Activated CD4-positive, alpha-beta memory T cell treated with anti-CD3 and anti-CD28 coated beads, Interleukin-2, amount 10 ng/mL, durations not matched to agents 7 days and 5 days (primary cell): ENCODE measurements at places on chromosomes 11 and 22. TPM values are rescaled to one million over a fixed set of nuclear protein-coding genes. Genes with fewer than 3 reads are reported as not detected.
A peak's percentile ranks its signal among the peaks of the same experiment; 100 is the strongest.

GRCh38 chr22:34462795-34463194 is 542.5 kb upstream of the LARGE1 start:
- no peak overlapping the region for H3K4me3 ChIP-seq
- no peaks in the 10 kb centered on the region for H3K4me1 ChIP-seq
- DNase-seq, result no peak
- no peak overlapping the region for H3K27ac ChIP-seq

- no peaks in the 10 kb centered on the region for H3K4me1 ChIP-seq
- H3K27ac ChIP-seq, result no peak overlapping the region
- DNase-seq, result no peak
- H3K4me3 ChIP-seq, result no peak overlapping the region
- no peaks in the 10 kb centered on the region for H3K36me3 ChIP-seq
These were observed 284.0 kb downstream of the LRRC4C start for GRCh38 chr11:41175304-41175972.

- DNase-seq, result no peak
- H3K36me3 ChIP-seq, result peaks cover 3% of the 10 kb centered on the region
- H3K4me3 ChIP-seq, result peak overlapping the region; percentile 25
- peaks cover 55% of the 10 kb centered on the region for H3K27me3 ChIP-seq
- no peak overlapping the region for H3K27ac ChIP-seq
- H3K4me1 ChIP-seq, result peaks cover 12% of the 10 kb centered on the region
These were observed 635 bp downstream of the SCARF2 start for GRCh38 chr22:20436768-20437612.

DNA sequence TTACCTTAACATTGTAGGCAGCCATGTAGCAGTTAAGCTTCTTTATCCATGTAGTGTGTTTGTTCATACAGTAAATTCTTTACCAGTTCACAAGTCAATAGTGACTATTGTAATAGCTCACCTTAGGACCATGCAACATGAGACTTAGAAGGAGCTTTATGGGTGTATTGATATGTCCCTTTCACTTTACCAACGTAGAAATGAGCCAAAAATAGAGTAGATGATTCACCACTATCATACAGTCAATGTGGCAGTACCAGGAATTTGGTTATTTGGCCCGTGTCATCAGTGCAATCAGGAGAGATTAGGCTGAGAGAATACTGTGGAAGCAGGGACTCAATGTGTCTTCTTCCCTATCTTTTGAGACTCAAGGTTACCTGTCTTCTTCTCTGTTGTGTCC is 4.7 kb downstream of the ZDHHC13 start:
- peaks cover 49% of the 10 kb centered on the region for H3K4me1 ChIP-seq
- no peak overlapping the region for H3K4me3 ChIP-seq
- DNase-seq, result no peak
- H3K27ac ChIP-seq, result no peak overlapping the region
- peaks cover 56% of the 10 kb centered on the region for H3K36me3 ChIP-seq
- no peaks in the 10 kb centered on the region for H3K27me3 ChIP-seq

GRCh38 chr11:86706338-86707131 is 34.1 kb upstream of the ME3 start:
- no peaks in the 10 kb centered on the region for H3K36me3 ChIP-seq
- peaks cover 20% of the 10 kb centered on the region for H3K27me3 ChIP-seq
- no peak overlapping the region for H3K4me3 ChIP-seq
- H3K4me1 ChIP-seq, result no peaks in the 10 kb centered on the region
- no peak for DNase-seq

DNA sequence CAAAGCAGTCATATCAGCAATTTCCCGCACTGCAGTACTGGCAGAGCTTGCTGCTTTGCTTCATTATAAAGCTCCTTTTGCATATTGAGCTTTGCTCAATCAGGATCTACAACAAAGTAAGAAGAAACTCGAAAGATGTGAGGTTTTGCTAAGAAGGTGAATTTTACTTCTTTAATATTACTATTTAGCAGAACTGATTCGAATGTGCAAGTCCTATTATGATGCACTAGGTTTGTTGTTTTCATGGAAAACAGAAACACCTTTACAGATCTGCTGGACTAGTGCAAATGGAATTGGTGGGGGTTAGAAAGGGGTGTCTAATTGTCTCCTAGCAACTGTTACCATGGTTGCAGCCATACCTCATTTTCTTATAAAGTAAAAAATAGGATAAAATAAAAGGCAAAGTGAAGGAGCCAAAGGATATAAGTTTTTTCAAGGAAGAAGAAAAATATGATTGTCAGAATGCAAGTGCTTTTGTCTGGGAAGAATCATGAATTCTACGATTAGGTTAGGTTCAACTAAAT is 153.2 kb downstream of the MSANTD4 start:
- peaks cover 7% of the 10 kb centered on the region for H3K27me3 ChIP-seq
- no peak overlapping the region for H3K4me3 ChIP-seq
- H3K27ac ChIP-seq, result no peak overlapping the region
- H3K36me3 ChIP-seq, result no peaks in the 10 kb centered on the region

DNA sequence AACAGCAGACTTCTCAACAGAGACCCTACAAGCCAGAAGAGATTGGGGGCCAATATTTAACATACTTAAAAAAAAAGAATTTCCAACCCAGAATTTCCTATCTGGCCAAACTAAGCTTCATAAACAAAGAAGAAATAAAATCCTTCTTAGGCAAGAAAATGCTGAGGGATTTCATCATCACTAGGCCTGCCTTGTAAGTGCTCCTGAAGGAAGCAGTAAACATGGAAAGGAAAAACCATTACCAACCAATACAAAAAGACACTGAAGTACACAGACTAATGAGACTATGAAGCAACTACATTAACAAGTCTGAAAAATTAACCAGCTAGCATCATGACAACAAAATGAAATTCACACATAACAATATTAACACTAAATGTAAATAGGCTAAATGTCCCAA is 947.9 kb upstream of the CHORDC1 start:
- H3K27me3 ChIP-seq, result no peaks in the 10 kb centered on the region
- no peak overlapping the region for H3K4me3 ChIP-seq
- H3K36me3 ChIP-seq, result no peaks in the 10 kb centered on the region
- no peak overlapping the region for H3K27ac ChIP-seq

DNA sequence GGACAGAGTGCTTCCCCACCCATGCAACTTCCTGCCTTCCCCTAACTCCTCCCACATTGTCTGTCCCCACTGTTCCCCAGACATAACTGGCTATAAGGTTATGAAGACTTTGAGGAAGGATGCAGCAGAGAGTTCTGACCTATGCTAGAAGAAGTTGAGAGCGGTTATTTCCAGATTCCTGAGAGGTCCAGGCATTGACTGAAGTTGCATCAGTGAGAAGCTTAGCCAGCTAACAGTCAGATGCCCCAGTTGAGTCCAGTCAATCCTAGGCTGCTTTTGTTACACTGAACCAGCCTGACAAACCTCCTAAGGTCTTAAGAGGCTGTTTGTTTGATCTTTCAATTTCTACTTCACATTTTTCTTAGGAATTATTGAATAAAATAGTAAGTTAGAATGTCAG is 937.9 kb upstream of the CCDC90B start:
- H3K27ac ChIP-seq, result no peak overlapping the region
- no peaks in the 10 kb centered on the region for H3K36me3 ChIP-seq
- DNase-seq, result no peak
- H3K4me3 ChIP-seq, result no peak overlapping the region

DNA sequence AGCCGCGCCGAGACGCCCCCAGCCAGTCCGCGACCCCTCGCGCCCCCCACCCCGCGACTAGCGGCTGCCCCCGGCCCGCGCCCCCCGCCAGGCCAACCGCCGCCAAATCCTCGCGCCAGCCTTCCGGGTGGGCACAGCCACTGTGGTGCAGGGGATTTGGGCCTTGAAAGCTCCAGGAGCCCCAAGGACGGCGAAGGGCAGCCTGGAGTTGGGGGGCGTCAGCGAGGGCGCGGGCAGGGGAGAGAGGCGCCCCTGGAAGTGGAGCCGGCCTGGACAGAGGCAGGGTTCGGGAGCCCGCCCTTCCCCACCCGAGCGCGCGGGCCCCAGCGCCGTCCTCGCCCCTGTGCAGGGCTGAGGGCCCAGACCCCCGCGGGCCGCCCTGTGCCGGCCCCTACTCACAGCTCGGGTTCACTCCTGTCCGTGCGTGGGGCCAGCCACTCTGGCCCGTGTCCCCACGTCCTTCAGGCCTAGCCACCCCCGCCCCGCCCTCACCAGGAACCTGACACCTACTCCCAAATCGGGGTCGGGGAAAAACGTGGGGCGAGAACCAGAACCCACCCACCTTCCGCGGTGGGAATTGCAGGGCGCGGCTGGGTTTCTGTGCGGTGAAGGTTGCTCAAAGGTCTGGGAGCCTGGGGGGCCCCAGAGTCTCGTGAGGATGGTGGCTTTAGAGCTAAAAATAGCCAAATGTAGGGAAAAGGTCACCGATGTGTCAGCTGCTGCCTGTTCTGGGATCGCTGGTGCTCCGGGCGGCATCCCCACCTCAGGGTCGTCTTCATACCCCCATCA is at the start of gene CPT1B:
Gene CPT1B, minus strand, starts transcription at position 441 of the 789 bp plus-strand sequence. CDS start 512 bp downstream, outside the sequence.
- peak within 1 kb of the TSS; percentile 62 for H3K4me3 ChIP-seq
- peaks cover 36% of the 10 kb centered on the region for H3K4me1 ChIP-seq
- DNase-seq, result no peak
- H3K27me3 ChIP-seq, result no peaks in the 10 kb centered on the region

DNA sequence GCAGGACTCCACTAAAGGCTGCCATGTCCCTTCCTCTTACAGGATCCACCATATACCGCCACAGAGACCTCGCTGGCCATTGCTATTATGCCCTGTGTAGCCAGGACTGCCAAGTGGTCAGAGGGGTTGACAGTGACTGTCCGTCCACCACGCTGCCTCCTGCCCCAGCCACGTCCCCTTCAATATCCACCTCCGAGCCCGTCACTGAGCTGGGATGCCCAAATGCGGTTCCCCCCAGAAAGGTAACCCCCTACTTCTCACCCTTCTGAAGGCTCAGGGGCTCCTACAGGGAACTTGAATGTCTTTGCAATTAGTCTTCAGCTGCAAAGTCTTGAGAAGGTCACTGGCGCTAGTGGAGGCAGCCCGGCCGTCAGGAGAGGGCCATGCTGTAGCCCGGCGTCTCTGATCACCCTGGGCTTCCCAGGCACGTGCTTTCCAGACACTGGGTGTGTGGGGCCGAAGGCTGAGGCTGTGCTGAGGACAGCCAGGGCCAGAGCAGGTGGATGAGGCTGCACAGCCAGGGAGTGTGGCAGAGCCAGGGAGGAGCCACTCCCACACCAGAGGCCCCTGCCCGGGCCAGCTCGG is 30.0 kb upstream of the MUC5B start:
- H3K4me3 ChIP-seq, result no peak overlapping the region
- H3K36me3 ChIP-seq, result no peaks in the 10 kb centered on the region
- H3K27me3 ChIP-seq, result no peaks in the 10 kb centered on the region
- H3K4me1 ChIP-seq, result no peaks in the 10 kb centered on the region

GRCh38 chr11:114832532-114833125 is 154.3 kb downstream of the NXPE2 start:
- H3K4me1 ChIP-seq, result no peaks in the 10 kb centered on the region
- H3K36me3 ChIP-seq, result no peaks in the 10 kb centered on the region
- no peak overlapping the region for H3K4me3 ChIP-seq
- H3K27ac ChIP-seq, result no peak overlapping the region
- DNase-seq, result no peak
- H3K27me3 ChIP-seq, result peaks cover 2% of the 10 kb centered on the region

- no peak overlapping the region for H3K4me3 ChIP-seq
- peaks cover 21% of the 10 kb centered on the region for H3K27me3 ChIP-seq
- H3K36me3 ChIP-seq, result no peaks in the 10 kb centered on the region
These were observed 11.1 kb upstream of the FXYD6 start for GRCh38 chr11:117887431-117888138.

DNA sequence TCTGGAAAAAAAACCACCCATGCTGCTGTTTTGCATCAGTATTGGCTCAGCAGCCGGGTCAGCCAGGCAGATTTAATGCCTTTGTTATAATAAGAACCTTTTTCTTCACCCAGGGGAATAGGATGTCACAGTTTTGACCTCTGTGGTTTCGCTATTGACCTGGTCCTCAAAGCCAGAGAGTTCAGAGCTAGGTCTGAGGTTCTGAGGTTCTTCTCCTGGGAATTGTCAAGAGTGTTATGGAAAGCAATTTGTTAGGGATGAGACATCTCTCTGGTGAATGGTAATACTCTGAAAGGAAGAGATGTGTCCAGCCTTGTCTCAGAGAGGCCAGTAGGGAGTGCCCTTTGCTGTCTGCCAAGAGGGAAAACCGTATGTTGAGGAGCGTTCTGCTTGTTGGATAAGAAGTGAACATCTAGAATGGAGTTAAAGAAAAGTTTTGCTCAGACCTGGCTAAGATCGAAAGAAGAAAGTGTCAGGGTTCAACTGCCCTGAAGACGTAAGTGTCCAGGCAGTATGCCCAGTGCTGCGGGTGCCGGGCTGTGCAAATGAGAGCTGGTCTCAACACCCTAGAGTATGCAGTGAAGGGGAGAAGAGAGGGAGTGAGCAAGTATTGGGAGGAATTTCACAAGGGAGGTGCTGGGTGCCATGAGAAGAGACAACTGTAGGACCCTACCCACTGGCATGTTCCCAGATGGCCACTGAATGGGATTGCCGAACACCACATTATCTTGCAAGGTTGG is 150.9 kb upstream of the TTC12 start:
- H3K4me3 ChIP-seq, result no peak overlapping the region
- H3K36me3 ChIP-seq, result no peaks in the 10 kb centered on the region
- no peak for DNase-seq
- H3K4me1 ChIP-seq, result no peaks in the 10 kb centered on the region
- H3K27ac ChIP-seq, result no peak overlapping the region

GRCh38 chr11:48062649-48063048 is 82.3 kb downstream of the PTPRJ start:
- H3K36me3 ChIP-seq, result peaks cover 47% of the 10 kb centered on the region
- H3K4me1 ChIP-seq, result peaks cover 67% of the 10 kb centered on the region
- no peak overlapping the region for H3K27ac ChIP-seq
- no peak overlapping the region for H3K4me3 ChIP-seq
- H3K27me3 ChIP-seq, result no peaks in the 10 kb centered on the region

DNA sequence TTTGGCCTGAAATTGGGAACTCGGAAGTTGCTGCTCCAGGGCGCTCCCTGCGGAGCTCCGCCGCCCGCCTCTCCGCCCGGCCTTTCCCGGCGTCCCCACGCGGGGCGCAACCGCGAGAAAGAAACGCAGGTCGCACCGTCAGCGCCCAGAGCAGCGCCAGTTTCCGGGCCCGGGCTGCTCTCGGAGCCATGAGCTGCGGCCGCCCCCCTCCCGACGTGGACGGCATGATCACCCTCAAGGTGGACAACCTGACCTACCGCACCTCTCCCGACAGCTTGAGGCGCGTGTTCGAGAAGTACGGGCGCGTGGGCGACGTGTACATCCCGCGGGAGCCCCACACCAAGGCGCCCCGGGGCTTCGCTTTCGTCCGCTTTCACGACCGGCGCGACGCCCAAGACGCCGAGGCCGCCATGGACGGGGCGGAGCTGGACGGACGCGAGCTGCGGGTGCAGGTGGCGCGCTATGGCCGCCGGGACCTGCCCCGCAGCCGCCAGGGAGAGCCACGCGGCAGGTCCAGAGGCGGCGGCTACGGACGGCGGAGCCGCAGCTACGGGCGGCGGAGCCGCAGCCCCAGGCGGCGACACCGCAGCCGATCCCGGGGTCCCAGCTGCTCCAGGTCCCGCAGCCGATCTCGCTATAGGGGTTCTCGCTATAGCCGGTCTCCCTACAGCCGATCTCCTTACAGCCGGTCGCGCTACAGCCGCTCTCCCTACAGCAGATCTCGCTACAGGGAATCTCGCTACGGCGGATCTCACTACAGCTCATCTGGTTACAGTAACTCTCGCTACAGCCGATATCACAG is 521 bp downstream of the SRSF8 start:
- peak overlapping the region; percentile 94 for H3K27ac ChIP-seq
- peaks cover under 1% of the 10 kb centered on the region for H3K27me3 ChIP-seq
- H3K36me3 ChIP-seq, result peaks cover 14% of the 10 kb centered on the region
- H3K4me3 ChIP-seq, result peak overlapping the region; percentile 92

- peak overlapping the region; percentile 82 for H3K4me3 ChIP-seq
- peaks cover 18% of the 10 kb centered on the region for H3K36me3 ChIP-seq
- H3K27me3 ChIP-seq, result no peaks in the 10 kb centered on the region
- H3K4me1 ChIP-seq, result peaks cover 39% of the 10 kb centered on the region
These were observed 483 bp upstream of the HYLS1 start for GRCh38 chr11:125886997-125887372.

The FERMT3 gene
- 199 TPM for total RNA-seq

The ZNF215 gene
- 0.68 TPM for total RNA-seq

The RFPL3 gene
- total RNA-seq, result not detected

The APOBEC3F gene
- total RNA-seq, result 36.4 TPM

The GDPD4 gene
- total RNA-seq, result not detected

The ENTHD1 gene
- total RNA-seq, result not detected

The KCNJ1 gene
- not detected for total RNA-seq
